ENCODE measurements at places on chromosomes 16 and 17. TPM values are rescaled to one million over a fixed set of nuclear protein-coding genes. Genes with fewer than 3 reads are reported as not detected.

DNA sequence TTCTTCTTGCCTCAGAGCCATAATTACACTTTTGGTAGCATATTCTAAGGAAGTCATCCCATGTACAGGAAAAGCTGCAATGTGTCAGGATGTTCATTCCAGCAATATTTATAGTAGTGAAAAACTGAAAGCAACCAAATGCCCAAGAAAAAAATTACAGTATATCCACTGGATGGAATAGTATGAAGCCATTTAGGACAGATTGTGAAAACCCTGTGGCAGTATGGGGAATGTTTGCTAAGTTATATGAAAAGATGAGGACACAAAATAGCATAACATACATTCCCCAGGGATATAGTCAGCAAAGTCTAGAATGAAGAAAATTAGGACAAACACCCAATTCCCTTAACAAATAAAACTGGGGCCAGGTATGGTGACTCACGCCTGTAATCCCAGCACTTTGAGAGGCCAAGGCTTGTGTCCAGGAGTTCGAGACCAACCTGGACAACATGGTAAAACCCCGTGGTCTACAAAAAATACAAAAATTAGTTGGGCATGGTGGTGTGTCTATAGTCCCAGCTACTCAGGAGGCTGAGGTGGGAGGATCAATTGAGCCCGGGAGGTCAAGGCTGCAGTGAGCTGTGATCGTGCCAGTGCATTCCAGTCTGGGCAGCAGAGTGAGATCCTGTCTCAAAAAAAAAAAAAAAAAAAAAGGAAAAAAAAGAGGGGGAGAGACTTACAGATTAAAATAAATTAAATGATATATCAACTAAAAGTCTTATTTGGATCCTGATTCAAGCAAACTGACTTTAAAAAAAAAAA, 2.3 kb downstream of the LRRC3C start:
- no peak overlapping the region for H3K27ac ChIP-seq
- H3K4me3 ChIP-seq: no peak overlapping the region
- no peaks in the 10 kb centered on the region for H3K4me1 ChIP-seq
- no peaks in the 10 kb centered on the region for H3K36me3 ChIP-seq
- no peaks in the 10 kb centered on the region for H3K27me3 ChIP-seq

DNA sequence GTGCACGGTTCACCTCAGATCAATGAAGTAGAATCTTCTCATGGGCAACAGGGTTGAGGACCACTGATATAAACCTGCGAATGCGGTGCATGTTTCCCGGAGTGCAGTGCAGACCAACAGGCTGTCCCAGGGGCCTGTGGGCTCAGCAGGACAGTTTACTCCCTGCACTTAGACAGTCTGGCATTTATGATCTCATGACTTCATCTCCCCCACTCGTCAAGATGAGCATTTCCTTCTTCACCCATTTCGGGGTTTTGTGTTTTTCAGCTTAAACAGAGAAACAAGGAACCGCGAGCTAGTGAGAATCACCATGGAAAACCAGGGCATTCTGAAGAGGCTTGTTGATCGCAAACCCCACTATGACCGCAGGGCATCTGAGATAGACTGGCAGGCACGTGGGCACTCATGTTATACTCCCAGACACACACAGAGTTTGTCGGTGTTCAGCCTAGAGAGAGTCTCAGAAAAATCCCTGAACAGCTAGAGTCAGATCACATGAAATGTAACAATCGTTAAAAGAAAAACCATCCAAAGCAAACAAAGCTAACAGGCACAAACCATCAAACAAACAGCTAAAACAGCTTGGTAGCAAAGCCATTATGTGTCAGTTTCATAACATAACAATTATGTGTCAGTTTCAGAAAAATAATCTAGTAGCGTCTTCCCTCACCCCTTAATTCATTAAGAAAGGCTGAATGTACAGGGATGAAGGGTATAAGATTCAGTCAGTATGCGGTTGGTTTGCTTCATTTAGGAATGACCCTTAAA, 2.9 kb downstream of the CFAP97D1 start:
- no peak for DNase-seq
- peaks cover 4% of the 10 kb centered on the region for H3K27me3 ChIP-seq
- no peaks in the 10 kb centered on the region for H3K4me1 ChIP-seq
- no peak overlapping the region for H3K27ac ChIP-seq
- H3K36me3 ChIP-seq: no peaks in the 10 kb centered on the region

DNA sequence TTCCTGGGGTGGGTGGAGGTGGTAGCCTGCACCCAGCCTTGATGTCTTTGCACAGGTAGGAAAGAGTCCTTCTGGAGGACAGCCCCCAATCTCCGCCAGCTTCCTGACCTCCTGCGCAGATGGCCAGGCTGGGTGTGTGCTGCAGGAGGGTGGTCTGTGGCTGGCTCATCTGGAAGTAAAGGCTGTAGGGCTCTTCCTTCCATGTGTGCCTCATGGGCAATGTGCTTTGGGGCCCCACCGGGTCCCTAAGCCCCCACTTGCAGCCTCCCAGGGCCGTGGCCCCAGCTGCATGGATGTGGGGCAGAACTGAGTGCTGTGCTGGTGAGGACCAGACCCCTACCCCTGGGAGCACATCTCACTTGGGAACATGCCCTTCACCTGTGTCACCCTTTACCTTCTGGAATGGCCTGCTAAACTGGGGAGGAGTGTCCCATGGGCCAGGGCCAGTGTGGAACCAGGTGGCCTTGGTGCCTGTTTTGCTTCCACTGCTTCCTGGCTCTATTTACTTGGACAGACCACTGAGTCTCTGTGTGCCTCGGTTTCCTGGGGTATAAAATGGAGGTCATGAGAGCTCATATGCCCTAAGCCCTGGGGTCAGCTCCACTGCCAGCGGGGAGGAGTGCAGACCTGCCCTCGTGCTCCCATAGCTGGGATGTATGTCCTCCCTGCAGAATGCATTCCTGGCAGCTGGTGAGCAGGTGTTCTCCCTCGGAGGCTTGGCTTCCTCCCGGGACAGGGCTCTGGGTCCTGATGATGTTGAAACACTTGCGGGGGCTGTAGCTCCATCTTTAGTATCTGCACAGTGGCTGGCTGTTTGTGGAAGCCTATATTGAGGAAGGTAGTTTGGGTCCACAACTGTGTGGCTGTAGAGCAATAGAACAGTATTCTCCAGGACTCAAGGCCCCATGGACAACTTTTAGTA, 18.0 kb downstream of the MPRIP start:
- no peaks in the 10 kb centered on the region for H3K36me3 ChIP-seq
- H3K27me3 ChIP-seq: no peaks in the 10 kb centered on the region
- no peak overlapping the region for H3K4me3 ChIP-seq
- no peaks in the 10 kb centered on the region for H3K4me1 ChIP-seq

TPSB2 gene
- not detected for total RNA-seq

- H3K4me1 ChIP-seq: no peaks in the 10 kb centered on the region
- H3K36me3 ChIP-seq: no peaks in the 10 kb centered on the region
- DNase-seq: no peak
- H3K27me3 ChIP-seq: peaks cover 78% of the 10 kb centered on the region
Observed at GRCh38 chr16:30691907-30692306, 7.1 kb upstream of the SRCAP start.

- H3K27me3 ChIP-seq: no peaks in the 10 kb centered on the region
- no peaks in the 10 kb centered on the region for H3K36me3 ChIP-seq
- no peak overlapping the region for H3K27ac ChIP-seq
Observed at GRCh38 chr17:82313195-82314011, 4.0 kb downstream of the CD7 start.

GRCh38 chr16:57345021-57345420, 13.6 kb upstream of the CCL22 start:
- H3K4me1 ChIP-seq: no peaks in the 10 kb centered on the region
- H3K27ac ChIP-seq: no peak overlapping the region
- peaks cover 5% of the 10 kb centered on the region for H3K27me3 ChIP-seq
- no peak for DNase-seq
- H3K36me3 ChIP-seq: no peaks in the 10 kb centered on the region
- H3K4me3 ChIP-seq: no peak overlapping the region

DNA sequence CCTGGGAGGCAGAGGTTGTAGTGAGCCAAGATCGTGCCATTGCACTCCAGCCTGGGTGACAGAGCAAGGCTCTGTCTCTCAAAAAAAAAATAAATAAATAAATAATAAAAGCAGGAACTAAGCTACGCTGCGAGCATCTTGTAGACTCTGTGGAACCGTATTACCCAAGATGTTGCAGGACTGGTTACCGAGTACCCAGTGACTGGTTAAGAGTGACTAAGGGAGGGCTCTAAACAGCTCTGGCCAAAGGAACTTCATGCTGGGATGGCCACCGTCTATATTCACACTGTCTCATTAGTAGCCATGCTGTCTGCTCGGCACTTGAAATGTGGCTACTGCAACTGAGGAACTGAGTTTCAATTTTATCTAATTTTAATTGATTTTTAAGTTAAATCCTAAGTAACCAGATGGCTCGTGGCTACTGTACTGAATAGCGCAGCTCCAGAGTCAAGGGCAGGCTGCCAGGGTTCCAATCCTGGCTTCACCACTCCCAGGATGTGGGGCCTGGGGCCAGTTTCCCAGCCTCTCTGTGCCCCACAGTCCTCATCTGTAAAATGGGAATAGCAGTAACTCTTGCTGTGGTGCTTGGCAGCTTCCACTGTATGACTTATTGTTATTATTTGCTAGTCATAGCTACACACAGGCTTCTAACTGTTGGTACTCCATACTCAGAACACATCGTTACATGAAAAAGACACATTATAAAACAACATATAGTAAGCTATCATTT, 3.0 kb downstream of the NTAN1 start:
- no peaks in the 10 kb centered on the region for H3K27me3 ChIP-seq
- no peak for DNase-seq
- H3K4me3 ChIP-seq: no peak overlapping the region
- no peak overlapping the region for H3K27ac ChIP-seq
- H3K4me1 ChIP-seq: peaks cover 3% of the 10 kb centered on the region

DNA sequence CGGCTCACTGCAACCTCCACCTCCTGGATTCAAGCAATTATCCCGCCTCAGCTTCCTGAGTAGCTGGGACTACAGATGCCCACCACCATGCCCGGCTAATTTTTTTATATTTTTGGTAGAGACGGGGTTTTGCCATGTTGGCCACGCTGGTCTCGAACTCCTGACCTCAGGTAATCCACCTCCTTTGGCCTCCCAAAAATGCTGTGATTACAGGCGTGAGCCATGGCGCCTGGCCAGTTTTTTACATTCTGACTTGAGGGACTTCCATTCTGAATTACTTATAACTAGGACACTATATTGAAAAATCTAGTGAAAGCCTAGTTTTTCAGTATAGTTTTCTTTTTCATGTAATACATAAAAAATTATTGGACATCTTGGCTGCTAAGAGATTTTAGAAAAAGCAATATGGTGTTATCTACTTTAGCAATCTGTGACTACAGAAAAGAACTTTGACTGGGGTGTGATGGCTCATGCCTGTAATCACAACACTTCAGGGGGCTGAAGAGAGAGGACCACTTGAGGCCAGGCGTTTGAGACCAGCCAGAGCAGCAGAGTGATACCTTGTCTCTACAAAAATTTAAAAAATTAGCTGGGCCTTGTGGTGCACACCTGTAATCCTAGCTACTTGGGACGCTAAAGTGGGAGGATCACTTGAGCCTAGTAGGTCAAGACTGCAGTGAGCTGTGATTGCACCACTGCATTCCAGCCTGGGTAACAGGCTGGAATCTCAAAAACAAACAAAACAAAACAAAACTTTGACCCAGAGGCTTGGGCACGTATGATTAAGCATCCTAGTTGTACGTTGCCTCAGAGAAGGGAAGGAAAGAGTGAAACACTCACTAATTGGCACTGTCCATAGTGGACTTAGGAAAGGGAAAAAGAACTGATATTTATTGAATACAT, 26.8 kb upstream of the GOSR1 start:
- H3K27me3 ChIP-seq: no peaks in the 10 kb centered on the region
- H3K4me3 ChIP-seq: no peak overlapping the region
- H3K36me3 ChIP-seq: peaks cover 66% of the 10 kb centered on the region
- no peak overlapping the region for H3K27ac ChIP-seq
- DNase-seq: no peak
- no peaks in the 10 kb centered on the region for H3K4me1 ChIP-seq

MT1X gene
- total RNA-seq: 13.1 TPM

DNA sequence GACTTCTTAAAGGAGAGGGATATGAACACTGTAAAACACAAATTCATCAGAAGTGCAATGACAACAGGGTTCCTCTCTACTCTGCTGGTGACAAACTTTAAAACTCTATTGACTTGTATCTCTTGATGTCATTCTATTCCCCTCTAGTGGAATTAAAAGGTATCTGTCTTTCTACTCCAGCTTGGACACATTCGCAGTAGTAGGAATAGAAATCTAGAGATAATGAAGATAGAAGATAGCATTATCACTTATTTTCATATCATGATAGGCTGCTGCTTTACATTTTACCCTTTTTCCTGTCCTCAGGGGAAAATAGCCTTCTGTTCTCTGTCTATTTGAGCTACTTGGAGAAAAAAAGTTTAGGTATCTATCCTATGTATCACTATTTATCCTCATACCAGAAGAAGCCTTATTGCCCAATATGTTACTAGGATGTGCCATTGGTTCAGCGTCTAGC, 209.6 kb upstream of the CACNG5 start:
- no peaks in the 10 kb centered on the region for H3K4me1 ChIP-seq
- no peak for DNase-seq
- H3K36me3 ChIP-seq: no peaks in the 10 kb centered on the region
- H3K27me3 ChIP-seq: no peaks in the 10 kb centered on the region
